ENCODE measurements at places on chromosomes 11 and 22. TPM values are rescaled to one million over a fixed set of nuclear protein-coding genes. Genes with fewer than 3 reads are reported as not detected.

- no peaks in the 10 kb centered on the region for H3K27me3 ChIP-seq
- no peaks in the 10 kb centered on the region for H3K4me1 ChIP-seq
- H3K27ac ChIP-seq, result no peak overlapping the region
- DNase-seq, result no peak
These were observed 18.9 kb downstream of the PLAAT3 start for GRCh38 chr11:63595296-63595695.

GRCh38 chr11:119830400-119830799 lies 101.4 kb upstream of the NECTIN1 start:
- no peak overlapping the region for H3K4me3 ChIP-seq
- no peaks in the 10 kb centered on the region for H3K27me3 ChIP-seq
- H3K4me1 ChIP-seq, result no peaks in the 10 kb centered on the region
- H3K36me3 ChIP-seq, result no peaks in the 10 kb centered on the region
- H3K27ac ChIP-seq, result no peak overlapping the region

Gene CDC42EP2
- total RNA-seq, result 8.7 TPM

- no peak overlapping the region for H3K4me3 ChIP-seq
- H3K27me3 ChIP-seq, result no peaks in the 10 kb centered on the region
- no peak for DNase-seq
- H3K36me3 ChIP-seq, result peaks cover 24% of the 10 kb centered on the region
- H3K27ac ChIP-seq, result no peak overlapping the region
These were observed 15.3 kb downstream of the OSBP start for GRCh38 chr11:59600234-59600633.

Gene MICAL2
- total RNA-seq, result 13.1 TPM

DNA sequence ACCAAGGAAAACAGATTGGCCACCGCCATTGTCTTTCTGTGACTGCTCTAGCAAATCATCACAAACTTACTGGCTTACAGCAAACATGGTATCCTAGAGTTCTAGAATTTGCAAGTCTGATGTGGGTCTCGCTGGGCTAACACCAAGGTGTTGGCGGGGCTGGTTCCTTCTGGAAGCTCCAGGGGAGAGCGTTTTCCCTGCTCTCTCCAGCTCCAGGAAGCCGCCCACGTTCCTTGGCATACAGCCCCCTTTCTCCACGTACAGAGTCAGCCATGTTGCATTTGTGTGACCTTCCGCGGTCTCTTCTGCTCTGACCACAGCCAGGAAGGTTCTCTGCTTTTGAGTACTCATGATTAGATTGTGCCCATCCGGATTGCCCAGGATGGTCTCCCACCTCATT lies 27.5 kb downstream of the TBC1D22A start:
- no peaks in the 10 kb centered on the region for H3K27me3 ChIP-seq
- H3K4me1 ChIP-seq, result no peaks in the 10 kb centered on the region
- no peak overlapping the region for H3K27ac ChIP-seq
- no peaks in the 10 kb centered on the region for H3K36me3 ChIP-seq
- DNase-seq, result no peak
- H3K4me3 ChIP-seq, result no peak overlapping the region

Gene KCTD14
- total RNA-seq, result 16.8 TPM

Gene C22orf31
- total RNA-seq, result 0.36 TPM

DNA sequence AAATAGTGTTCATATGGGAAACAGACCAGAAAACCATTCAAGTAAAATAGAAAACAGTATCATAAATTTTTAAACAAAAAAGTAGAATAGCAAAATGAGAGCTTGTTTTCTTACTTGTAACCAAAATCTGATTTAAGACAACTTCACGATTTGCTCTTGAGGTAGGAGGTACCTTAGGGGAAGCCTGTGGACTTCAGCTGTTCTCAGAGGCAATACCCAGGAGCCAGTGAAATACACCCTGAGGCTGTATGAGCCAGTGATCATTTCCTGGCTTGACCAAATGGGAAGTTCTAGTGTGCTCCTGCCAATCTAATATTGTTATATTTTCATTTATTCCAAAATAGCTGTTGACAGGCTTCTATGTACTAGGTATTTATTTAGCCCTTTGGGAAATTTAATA lies 104.8 kb downstream of the ARHGAP42 start:
- no peak overlapping the region for H3K4me3 ChIP-seq
- no peaks in the 10 kb centered on the region for H3K36me3 ChIP-seq
- no peak overlapping the region for H3K27ac ChIP-seq
- no peaks in the 10 kb centered on the region for H3K4me1 ChIP-seq

- H3K27ac ChIP-seq, result peak overlapping the region; percentile 71
- H3K4me3 ChIP-seq, result peak overlapping the region; percentile 58
- H3K27me3 ChIP-seq, result no peaks in the 10 kb centered on the region
- H3K36me3 ChIP-seq, result no peaks in the 10 kb centered on the region
These were observed 858 bp downstream of the OAF start for GRCh38 chr11:120211522-120212258.

DNA sequence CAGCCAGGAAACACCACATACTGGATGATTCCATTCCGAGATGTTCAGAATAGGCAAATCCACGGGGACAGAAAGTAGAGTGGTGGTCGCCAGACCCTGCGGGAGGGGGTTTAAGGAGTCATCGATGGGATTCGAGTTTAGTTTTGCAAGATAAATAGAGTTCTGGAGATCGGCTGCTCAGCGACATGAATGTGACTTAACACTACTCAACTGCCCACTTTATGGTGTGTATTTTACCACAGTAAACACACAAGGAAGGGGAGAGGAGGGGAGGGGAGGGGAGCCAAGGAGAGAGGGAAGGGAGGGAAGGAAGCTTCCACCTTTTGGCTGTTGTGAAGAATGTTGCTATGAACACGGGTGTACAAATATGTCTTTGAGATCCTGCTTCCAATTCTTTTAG lies 10.4 kb upstream of the ARHGAP8 start:
- peaks cover 4% of the 10 kb centered on the region for H3K4me1 ChIP-seq
- no peak overlapping the region for H3K4me3 ChIP-seq
- no peaks in the 10 kb centered on the region for H3K36me3 ChIP-seq
- peak; percentile 75 for DNase-seq
- H3K27ac ChIP-seq, result peak overlapping the region; percentile 29
- H3K27me3 ChIP-seq, result no peaks in the 10 kb centered on the region

Gene CD3G
- total RNA-seq, result 1.2 TPM

GRCh38 chr11:78575478-78575877 lies 814 bp upstream of the NARS2 start:
- H3K36me3 ChIP-seq, result no peaks in the 10 kb centered on the region
- no peaks in the 10 kb centered on the region for H3K4me1 ChIP-seq
- no peaks in the 10 kb centered on the region for H3K27me3 ChIP-seq
- no peak for DNase-seq

- no peaks in the 10 kb centered on the region for H3K27me3 ChIP-seq
- H3K27ac ChIP-seq, result peak overlapping the region; percentile 35
- H3K4me1 ChIP-seq, result no peaks in the 10 kb centered on the region
- no peaks in the 10 kb centered on the region for H3K36me3 ChIP-seq
- no peak for DNase-seq
- no peak overlapping the region for H3K4me3 ChIP-seq
These were observed 9.5 kb downstream of the APOL3 start for GRCh38 chr22:36151006-36151595.

Gene MS4A15
- not detected for total RNA-seq

DNA sequence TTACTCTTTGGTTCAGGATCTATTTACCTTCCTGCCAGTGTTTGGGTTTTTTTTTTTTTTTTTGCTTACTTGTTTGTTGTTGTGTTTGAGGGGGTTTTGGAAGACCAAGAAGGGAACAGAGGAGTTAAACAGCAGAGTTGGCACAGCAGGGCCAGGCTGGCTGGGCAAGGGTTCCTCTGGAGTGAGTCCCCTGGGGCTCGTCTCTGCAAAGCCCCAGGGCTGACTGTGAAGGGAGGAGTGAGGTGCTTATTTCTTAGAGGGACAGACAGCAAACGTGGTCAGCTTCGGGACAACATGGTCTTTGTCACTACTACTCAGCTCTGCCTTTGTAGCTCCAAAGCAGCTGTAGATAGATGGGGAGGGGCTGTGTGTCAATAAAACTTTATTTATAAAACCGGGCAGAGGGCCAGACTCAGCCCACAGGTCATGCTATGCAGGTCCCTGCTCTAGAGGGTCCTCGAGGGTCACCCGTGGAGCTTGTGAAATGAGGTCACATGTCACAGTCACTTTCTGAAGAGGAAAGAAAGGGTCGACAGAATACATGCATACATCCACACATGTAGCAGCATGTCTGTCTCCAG lies 1404.7 kb downstream of the BRD1 start:
- H3K27ac ChIP-seq, result no peak overlapping the region
- no peaks in the 10 kb centered on the region for H3K36me3 ChIP-seq
- no peaks in the 10 kb centered on the region for H3K4me1 ChIP-seq
- no peak for DNase-seq
- no peak overlapping the region for H3K4me3 ChIP-seq

Gene MUC2
- not detected for total RNA-seq

- no peaks in the 10 kb centered on the region for H3K4me1 ChIP-seq
- no peak overlapping the region for H3K4me3 ChIP-seq
- no peak overlapping the region for H3K27ac ChIP-seq
These were observed 208.6 kb downstream of the DBX1 start for GRCh38 chr11:19951558-19952115.

All from prostate gland (tissue), 2 donors.